Stimulated activated CD4-positive, alpha-beta T cell treated with anti-CD3 and anti-CD28 coated beads, Interleukin-12 subunit alpha, Interleukin-12 subunit beta, amount 100 ng/mL, for 4 hours (primary cell): ENCODE measurements at places on chromosomes 6 and 20.

DNA sequence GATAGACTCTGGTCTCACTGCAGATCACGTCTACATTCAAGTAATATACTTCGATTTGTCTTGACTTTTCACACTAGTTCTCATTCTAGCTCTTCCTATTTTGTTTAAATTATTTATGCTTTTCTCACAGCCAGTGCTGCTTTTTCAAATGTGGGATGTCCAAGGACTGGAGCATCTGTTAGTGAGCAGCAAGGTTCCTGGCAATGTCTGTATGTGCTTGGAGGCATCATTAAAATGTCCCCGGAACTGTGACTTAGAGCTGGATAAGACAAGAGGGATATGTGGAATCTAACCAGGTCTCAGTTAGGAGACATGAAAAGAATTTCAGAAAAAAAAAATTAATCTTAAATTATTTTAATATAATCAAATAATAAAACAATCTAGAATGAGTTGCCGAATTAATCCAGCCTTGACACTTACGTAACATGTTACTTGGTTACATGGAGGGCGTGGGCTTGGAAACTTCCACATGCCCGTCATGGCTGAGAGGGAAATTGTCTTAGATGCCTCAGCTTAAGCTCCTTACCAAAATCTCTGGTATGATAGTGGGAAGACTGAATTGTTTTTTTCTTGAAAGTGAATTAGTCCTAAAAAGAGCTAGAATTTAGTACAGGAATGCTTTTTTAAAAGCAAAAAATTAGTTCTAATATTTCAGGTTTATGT lies 21.4 kb upstream of the CARMIL1 start:
- no peak for DNase-seq

DNA sequence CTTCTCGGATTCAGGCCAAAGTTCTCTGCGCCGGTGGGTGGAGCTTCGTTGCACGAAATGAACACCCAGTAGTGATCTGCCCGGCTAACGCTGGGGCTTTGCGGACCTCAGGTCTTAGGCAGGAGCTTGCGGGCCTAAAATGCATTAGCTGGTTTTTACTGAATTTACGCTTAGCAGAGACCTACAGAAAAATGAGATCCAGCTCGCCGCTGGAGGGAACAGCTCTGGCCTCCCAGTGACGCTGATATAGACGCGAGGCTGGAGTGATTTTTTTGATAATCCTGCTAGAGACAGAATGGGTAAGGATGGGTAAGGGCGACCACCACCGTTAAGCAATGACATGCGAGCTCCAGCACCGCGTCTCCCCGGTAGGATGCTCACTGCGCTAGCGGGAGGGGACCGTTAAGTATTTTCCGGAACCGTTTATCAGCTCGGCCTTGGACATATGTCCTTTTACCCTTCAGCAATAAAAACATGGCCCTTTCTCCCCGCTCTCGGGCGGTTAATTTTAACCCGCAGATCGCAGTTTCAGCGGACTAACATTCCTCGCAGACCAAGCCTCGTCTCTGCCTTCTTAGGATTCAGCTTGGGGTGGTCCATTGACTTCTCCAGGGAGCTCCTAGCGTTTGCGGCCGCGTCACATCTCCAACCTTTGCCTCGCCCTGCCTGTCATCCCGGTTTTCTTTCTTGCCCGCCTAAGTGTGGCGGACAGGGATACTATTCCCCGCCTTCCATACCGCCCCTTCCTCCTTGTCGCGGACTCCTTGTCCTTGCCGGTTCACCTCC lies 109.3 kb downstream of the GPX5 start:
- no peak for DNase-seq

GRCh38 chr6:16402581-16402900 lies 164.2 kb downstream of the GMPR start:
- DNase-seq: no peak

DNA sequence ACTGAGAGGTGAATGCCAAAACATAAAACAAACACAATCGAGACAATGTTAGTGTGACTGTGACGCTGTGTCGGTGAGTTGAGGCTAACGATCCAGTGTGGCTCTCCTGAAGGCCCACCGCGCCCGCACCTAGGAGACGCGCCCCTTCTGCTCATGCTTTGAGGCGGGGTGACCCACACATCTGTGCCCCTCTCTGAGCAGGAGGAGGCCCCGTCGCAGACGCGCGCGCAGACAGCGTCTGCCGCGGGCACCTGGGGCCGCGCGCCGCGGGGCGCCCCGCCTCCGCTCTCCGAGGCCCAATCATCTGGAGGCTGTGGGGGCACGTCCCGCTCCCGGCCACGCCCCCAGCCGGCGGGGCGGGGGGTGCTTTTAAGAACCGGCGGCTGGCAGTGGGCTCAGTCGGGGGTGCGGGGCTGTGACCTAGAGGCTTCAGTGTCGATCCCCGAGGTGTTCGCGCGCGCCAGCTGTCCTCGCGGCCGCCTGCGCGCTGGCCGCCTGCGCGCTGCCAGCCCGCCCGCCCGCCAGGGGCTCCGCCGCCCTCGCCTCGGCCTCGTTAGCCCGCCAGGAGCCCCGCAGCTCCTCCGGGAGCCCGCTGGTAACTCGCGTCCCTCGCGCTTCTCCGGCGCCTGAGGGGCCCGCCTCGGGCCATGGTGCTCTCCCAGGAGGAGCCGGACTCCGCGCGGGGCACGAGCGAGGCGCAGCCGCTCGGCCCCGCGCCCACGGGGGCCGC lies at the start of gene SLC16A10:
Gene SLC16A10, plus strand, starts transcription at position 398 of the 730 bp plus-strand sequence. Its CDS starts 250 bp downstream, at position 648.
- peak; percentile 77 for DNase-seq

DNA sequence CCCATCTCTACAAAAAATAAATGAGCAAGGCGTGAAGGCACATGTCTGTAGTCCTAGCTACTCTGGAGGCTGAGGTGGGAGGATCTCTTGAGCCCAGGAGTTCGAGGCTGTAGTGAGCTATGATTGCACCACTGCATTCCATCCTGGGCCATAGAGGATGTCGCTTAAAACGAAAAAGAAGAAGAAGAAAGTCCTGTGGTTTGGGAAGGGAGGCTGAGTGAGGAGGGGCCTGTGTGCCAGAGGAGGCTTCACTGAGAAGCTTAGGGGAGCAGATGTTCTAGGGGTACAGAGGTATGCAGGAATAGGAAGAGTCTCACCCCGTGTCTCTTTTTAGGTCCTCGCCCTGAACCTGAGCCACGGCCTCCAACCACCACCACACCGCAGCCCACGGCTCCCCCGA lies 4.2 kb downstream of the MMP9 start:
- no peak for DNase-seq

- DNase-seq: no peak
Observed at GRCh38 chr6:143325379-143326140, 124.9 kb downstream of the ADAT2 start.

DNA sequence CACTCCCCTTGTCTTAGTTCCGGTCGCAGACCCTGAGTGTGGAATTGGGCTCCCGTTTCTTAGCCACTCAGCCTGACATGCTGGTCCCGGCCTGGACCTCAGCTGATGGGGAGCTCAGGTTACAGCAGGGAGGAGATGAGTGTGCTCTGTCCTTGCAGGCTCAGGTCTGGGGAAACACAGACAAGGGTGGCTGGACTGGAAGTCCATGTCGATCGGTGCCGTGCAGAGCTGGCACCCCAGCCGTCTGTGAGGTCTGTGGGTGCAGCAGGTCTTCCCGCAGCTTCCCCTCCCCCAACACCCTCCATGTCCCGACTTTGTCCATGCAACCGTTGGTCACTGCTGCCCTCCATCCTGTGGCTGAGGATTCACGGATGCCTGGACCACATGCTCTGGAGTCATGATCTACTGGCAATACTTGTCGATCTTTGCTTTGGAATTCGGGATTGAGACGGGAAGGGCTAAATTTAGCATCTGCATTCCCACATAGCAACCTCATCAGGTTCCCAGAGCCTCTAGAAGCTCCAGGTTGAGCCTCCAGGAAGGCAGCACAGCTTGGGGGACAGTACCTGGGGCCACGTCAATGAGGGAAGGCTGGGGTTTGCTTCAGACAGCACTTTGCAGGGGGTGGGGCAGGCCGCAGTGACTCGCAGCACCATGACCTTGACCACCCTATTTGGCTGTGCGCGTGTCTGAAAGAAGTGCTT lies 118.8 kb downstream of the PSMB1 start:
- DNase-seq: no peak

DNA sequence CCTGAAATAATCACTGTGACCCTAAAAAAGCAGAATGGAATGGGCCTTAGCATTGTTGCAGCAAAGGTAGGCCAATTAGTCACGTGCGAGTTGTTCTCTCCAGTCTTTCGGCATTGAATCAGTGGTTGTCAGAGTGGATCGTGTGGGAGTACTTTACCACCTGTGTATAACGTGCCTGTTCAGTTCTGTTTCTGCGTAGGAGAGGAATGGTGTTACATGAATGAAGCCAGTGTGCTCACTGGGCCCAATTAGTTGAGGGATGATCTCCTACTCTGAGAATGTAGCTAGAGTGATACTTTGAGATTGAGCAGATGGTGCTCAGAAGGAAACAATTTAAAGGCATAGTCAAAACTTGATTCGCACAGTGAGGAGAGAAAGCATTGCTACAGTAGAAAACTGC lies 72.4 kb upstream of the KIF25 start:
- no peak for DNase-seq
